Immature natural killer cell (primary cell): ENCODE measurements at places on chromosomes 13 and 19. TPM values are rescaled to one million over a fixed set of nuclear protein-coding genes. Genes with fewer than 3 reads are reported as not detected.

- DNase-seq = no peak
Measured at GRCh38 chr13:26881154-26881553, 120.6 kb upstream of the GPR12 start.

DNA sequence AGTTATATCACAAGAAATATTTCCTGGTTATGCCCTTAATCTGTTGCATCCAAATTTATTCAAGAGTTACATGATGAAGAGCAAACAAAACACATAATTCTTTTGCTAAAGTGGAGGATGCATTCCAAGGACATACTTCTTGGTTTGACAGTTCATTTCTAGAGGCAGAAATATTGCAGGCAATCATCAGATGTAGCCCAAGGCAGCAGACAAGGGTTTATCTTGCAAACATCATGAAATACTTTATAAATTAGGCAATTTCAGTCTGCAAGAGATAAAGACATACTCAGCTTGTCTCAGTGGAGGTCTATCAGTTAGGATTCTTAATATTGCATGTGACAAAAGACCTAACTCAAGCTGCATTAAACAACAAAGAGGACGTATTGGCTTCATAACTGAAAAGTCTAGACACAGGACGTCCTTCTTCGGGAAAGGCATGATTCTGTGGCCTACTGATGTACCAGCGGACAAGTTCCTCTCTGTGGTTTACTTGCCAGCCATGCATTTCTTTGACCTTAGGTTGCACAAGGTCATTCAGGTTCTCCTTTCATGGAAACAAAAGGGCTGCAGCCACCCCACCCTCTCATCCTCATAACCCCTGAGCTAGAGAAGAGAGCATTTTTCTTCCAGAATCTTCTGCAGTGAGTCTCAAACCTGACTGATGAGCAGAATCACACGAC lies 204.1 kb downstream of the KATNAL1 start:
- DNase-seq = no peak

DNA sequence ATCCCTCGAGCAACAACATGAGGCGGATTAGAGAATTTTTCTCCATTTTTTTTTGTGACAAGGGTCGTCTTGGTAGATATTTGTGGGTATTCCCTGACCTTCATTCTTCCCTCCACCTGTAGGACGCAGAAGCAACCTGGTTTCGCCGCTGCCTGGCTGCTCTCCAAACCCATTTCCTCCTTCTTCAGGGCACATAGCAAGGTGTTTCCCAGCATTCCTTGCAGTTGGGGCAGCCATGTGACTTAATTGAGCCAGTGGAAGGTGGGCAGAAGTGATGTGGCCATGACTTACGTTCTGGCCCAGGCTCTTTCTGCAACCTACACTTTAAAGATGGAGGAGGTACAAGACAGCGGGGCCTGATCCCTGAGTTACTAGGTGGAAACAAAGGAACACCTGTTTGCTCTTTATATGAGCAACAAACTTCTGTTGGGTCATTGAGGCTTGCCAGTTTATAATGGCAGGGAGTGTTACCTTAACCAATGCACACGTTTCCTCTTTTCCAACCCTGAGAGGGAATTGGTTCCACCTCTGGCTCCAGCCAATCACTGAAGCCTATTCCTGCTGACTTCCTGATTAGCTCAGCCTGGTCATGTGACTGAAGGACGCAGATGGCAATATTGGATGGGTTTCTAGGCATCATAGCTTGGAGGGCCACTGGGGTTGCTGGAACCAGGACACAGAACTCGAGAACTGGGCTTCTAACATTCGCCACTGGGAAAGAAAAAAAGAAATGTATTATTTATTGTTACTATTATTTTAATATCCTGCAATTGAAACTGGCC lies 30.8 kb upstream of the ZNRF4 start:
- no peak for DNase-seq

The ENOX1 gene
- not detected for polyA plus RNA-seq

The CCDC124 gene
- 45.5 TPM for polyA plus RNA-seq

- no peak for DNase-seq
Measured at GRCh38 chr19:48359123-48359522, 4.6 kb downstream of the TMEM143 start.
